NCI-H460 (cell line): ENCODE measurements at places on chromosomes 7 and 10.

DNA sequence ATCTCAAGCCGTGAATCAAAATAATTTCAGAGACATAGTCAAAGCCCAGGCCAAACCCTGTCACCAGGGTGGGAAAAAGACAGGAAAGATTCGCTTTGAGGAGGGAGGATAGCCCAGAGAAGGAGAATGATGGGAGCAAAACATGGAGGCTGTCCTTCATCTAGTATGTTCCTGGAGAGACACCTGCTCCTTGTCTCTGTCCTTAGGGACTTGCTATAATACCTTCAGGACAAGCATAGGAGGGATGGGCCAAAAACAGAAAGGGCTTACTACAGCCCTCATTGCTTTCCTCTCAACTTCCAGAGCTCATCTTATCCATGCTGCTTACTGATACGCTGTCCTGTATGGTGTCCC, 593.7 kb downstream of the LRMDA start:
- no peak for DNase-seq

GRCh38 chr7:35792873-35793489, 7.9 kb upstream of the SEPTIN7 start:
- DNase-seq, result no peak

- no peak for DNase-seq
These were observed 671.1 kb upstream of the GRM3 start for GRCh38 chr7:85972504-85973141.

DNA sequence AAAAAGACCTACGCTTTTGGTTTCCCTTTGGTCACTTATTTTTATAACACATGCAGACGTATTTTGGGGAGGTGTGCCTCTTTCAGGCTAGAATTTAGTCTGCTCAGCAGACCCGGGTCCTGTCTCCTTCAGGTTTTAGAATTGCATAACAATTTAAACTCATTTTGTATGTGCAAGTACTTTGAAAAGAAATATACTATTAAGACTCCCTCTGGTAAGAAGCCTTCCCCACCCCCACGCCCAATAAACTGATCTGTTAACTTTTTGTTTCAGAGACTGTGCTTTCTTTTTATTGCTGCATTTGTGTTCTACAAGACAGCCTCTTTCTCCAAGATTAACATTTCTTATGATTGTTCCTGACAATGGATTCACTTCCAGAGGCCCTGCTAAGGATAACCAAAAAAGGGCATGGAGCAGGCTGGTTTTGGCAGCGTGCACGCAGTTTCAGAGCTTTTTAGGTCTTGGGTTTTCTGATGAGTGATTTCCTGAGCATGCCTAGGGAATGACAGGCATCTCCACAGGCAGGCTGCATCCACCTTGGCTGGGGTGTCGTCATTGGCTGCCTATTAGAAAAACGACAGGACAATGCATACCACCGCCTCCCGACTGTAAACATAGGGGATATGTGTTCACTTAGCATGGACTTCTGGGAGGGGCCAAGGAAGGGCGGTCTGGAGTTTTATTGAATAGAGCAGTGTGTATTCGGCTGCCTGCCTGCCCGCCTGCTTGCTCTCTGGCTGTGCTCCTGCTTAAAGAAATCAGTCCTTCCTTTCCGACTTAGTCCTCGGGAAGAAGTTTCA, at the start of gene CALD1:
CALD1 (plus strand) TSS at position 694 of the 800 bp plus-strand sequence. CDS start 88,100 bp downstream, outside the sequence.
- peak; percentile 8 for DNase-seq

DNA sequence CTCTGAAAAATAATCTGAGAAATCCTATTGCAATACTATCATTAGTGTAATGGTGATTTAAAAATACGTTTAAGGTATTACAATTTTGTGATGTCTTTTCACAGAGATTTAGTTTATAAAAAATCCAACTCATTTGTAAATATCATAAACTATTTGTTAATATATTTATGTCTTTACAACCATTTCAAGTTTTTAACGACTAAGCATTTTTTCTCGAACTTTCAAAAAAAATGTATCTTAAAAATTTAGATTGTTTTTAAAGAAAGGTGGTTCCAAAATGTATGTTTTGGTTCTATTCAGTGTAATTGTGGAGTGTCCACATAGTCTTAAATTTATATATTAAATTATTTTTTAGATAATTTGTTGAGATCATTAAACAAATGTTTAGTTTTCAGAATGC, 134.2 kb upstream of the TEX47 start:
- DNase-seq, result no peak

- no peak for DNase-seq
These were observed 27.0 kb upstream of the FZD8 start for GRCh38 chr10:35668865-35669650.

DNA sequence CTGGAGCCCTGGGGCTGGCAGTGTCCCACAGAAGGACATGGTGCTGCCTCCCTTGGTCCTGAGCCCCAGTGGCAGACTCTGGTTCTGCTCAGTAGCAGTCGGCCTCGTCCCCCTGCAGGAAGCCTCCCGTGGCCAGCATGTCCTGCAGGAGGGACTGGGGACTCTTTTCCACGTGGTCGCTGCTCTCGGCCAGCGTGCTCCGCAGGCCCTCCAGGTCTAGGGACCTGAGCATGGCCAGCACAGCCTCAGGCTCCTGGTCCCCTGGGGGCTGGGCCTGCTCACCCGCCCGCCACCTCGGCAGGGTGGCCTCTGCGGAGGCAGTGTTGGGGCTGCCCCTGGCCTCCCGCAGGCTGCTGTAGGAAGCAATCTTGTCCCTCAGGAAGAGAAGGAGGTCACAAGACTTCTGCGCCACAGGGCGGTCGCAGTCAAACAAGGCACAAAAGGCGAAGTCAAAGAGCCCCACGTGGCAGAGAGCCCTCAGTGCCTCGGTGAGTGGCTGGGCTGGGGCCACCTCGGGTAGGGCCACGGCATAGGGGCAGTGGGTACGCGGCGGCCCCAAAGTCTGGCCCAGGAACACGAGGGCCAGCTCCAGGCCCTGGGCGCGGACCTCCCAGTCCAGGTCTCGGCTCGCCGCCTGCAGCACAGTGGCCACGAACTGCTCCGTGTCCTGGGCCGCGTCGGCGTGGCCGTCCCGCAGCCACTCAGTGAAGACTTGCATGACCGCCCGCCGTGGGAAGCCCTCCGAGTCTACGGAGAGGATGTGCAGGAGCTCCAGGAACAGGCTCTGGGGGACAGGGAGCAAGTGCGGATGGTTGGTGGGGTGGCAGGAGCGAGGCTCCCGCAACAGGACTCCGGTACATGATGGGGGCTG, 17.1 kb downstream of the BRAT1 start:
- no peak for DNase-seq

DNA sequence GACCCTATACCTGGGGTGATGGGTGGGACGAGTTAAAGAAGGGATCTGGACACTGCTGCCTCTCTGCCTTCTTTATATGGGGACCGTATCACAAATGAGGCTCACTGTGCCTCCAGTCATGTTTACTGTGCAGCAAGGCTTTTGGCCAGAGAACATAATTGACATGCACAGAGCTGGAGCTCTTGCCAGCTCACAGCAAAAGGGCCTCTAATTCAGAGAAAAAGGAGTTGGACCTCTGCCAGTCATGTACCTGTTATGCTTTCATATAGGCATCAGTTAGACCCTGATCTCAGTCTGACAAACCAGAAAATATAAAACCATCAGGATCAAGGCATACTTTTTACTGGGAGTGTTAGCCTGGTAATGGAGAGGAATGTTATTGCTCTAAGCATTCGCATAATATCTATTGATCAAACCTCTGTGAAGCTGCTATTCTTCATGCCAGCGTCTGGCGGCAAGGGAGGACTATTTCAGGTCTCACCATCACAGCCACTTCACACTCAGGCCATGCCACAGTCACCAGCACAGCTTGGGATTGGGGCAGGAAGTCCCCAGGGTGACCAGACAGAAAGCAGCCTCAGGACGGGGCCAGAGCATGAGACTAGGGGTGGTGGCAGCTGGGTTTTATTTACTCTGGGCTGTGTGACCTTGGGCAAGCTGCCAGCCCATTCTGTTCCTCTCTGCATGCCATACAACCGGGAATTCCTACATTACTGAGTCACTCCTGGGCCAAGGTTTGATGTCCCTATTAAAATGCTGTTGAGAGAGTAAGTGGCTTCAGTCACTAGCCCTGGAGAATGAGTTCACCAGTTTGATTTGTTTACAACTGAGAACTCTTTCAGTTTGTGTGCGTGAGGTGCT, 90.1 kb downstream of the NPSR1 start:
- DNase-seq, result peak; percentile 86

DNA sequence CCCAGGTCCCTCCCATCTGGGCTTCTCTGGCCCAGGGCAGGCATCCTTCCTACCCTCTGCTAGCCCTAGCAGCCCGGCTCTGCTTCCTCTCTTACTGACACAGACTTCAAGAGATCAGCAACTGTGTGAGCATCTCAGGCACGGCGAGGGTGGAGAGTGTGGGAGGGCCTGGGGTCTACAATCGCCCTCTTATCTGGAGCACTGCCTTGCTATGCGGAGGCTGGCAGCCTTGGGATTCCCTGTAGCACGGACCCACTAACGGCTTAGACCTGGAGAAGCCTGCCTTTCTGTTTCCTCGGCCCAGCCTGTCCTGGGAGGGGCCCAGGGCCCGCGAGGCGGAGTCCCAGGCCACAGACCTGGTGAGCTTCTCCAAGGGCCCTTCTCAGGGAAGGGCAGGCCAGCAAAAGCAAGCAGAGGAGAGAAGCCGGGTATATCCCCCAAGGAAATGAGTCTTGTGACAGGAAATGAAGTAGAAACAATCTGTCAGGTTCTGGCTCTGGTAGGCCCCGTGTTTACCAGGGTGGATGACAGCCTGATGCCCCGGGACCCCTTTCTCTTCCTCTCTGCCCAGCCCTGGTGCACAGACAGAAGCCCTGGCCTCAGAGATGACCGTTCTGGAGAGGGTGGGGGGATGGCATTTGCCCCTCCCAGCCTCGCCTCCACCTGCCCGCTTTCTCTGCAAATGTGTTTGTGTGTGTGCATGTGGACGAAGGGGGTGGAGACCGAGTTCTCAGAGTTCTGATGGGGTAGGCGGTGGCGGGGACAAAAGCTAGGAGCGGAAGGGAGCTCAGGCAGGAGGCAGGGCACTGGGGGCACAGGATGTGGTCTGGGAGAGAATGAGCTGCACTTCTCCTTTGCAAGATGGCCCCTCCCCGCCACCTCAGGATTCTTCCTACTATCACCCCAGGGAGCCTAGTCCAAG, 2.5 kb downstream of the LRCH4 start:
- no peak for DNase-seq

DNA sequence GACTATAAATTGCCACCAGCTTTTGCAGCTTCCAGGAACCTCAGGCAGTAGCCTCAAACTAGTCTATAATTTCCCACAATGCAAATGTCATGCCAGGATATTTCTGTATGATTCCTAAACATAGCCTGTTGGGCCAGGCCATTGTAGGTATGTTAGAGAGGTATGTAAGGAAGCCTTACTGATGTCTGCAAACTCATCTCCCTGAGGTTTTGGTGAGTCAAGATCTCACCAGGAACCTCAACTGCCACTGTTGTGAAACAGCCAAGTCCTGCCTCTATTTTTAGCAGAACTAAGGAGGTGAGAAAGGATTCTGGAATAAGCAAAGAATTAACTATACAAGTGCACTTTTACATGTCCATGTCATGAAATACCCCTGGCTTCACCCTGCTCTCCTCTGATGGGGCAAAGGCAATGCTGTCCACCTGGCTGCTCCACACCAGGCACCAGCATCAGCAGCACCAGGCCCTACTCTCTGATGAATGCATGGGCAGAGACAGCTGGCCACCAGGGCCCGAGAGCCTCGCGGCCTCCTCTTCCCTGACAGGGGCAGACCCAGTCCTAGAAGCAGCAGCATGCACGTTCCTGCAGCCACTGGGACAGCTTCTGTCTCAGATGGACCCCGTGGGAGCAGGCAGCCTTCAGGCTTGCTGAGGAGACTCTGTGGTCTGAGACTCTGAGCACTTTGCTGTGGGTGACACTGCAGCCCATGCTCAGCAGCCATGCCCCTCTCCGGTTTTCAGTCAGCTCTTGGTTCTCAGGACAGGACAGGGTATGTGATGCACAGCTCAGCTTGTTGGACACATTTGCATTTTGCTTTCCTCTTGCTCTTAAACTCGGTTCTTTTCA, 147.3 kb downstream of the ZMYND11 start:
- no peak for DNase-seq

- no peak for DNase-seq
These were observed 21.0 kb downstream of the PIP4K2A start for GRCh38 chr10:22693371-22693784.

DNA sequence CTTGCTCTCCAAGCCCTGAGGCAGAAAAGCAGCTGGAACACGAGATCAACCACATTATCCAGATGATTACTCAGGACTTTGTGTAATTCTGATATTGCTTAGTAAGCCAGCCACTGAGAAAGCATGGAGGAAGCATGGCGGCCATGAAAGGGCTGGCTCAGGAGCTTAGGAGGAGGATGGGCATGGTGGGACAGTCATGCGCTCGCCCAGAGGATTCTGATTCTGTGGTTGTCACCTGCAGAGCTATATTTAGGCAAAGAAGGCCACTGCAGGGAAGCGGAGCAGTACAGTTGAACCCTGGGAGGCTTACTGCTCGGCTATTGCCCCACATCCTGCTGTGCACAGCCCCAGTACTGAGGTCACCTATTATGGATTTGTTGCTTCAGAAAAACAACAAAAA, 128.8 kb upstream of the DNAJB12 start:
- DNase-seq, result no peak

DNA sequence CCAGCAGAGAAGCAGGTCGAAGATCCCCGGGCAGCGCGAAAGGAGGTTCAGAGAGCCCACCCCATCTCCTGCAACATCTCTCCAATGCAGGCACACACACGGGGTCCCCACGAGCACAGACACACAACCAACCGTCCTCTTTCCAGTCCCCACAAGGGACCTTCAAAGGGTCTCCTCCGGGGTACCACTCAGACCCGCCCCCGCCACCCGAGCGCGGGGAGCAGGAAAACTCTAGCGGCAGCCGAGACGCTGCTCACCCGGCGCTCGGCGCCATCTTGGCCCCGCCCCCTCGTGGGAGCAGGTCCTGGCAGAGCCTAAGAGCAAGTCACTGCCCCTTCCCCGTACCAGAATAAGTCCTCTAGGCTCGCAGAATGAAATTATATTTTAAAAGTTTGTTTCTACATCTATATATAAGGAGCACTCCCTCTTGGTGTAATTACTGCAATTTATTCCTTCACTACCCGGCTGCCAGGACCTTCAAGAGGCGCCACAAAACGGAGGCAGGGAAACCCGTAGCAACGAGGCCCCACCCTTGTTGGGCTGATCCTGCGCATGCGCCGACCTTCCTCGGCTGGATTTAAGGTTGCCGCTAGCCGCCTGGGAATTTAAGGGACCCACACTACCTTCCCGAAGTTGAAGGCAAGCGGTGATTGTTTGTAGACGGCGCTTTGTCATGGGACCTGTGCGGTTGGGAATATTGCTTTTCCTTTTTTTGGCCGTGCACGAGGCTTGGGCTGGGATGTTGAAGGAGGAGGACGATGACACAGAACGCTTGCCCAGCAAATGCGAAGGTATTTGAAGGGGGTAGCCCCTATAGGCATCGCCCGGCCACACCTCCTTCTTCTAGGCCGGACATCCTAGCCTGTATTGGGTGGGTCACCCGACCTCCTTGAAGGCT, at the start of the genes CNPY4 and TAF6:
CNPY4 (plus strand) TSS at position 563 of the 898 bp plus-strand sequence; CDS start at position 674, 111 bp downstream.
TAF6 (minus strand) TSS at position 287 of the 898 bp plus-strand sequence. CDS start 5,149 bp downstream, outside the sequence.
- peak; percentile 95 for DNase-seq

GRCh38 chr10:12077580-12078180, 8.9 kb downstream of the DHTKD1 start:
- DNase-seq, result no peak

- no peak for DNase-seq
These were observed 80.0 kb downstream of the ZNF277 start for GRCh38 chr7:112286250-112287086.
